ENCODE measurements at places on chromosomes 3 and 15. TPM values are rescaled to one million over a fixed set of nuclear protein-coding genes. Genes with fewer than 3 reads are reported as not detected.
A peak's percentile ranks its signal among the peaks of the same experiment; 100 is the strongest.

DNA sequence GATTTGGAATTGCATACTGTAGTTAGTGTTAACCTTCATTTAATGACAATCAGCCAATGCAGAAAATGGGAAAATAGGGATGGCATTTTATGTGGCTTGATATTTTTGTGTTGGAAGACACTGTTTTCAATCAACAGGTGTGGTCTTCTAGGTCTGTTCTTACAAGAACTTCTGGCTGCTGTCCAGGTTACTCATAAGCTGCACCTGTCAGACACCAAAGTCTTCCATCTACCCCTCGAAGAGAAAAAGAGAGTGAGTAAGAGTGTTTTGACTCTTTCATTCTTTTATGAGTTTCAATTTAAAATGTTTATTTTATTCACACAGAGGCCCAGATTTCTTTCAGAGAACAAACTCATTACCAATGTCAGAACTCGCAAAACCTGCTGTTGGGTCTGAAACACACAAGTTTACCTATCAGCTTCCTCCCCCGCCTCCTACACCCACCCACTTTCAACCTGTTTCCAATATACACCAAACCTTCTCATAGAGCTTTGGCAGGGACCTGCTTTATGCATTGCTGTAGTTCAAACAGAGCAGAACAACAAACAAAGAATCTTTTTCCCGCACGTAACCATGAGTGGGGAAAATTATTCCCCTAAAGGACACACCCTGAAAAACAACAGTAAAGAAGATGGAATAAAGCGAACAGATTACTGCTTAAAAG is 767.7 kb upstream of the ALCAM start:
- DNase-seq, result no peak

GRCh38 chr15:52509500-52510245 is 19.0 kb downstream of the MYO5A start:
- no peak for DNase-seq

DNA sequence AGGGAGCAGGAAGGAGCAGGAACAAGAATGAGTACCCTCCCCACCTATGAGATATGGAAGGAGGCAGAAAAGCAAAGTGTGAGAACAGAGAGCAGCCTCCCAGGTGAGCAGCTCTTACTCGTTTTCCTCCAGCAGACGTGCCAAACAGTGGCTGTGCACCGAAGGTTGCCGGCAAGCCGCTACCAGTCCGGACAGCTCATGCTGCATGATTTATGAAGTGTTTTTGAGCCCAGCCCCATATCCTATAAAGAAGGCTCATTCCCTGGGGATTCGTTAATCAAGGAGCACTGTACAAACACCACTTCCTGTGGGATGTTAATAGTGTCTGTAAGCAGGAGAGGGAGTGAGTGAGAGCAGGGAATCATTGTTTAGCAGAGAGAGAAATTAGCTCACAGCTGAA is 118.3 kb upstream of the FOXB1 start:
- DNase-seq, result peak; percentile 52

DNA sequence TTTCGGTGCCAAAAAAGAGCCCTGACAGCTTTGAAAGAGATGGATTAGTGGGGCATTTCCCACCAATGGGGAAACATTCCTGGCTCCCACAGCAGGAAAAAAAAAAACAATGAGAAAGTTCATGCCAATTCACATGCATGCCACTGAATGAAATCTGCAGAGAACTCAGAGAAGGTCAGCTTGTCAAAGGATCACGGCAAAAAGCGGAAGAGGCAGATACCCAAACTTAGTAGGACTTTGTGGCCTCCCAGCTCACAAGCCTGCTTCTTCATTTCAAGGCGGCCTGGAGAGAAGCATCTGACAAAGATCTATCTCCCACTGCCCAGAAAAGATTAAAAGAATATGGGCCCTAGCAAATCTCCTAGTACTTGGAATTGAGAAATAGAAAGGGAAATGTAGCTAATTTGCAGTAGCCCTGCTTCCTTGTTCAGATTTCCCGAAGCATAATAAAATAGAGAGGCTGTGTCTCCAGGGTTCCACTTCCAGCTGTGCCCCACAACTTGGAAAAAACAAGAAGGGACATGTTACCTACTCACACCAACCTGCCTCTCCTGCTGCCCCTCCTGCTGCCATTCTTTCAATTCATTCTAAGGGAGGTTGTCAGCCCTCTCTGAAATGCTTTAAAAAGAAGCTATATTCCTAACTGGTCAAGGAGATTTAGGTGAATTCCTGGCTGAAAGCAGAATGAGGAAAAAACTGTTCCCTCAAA is 170.4 kb downstream of the FHIT start:
- no peak for DNase-seq

GRCh38 chr3:29972320-29972993 is 633.9 kb upstream of the TGFBR2 start:
- no peak for DNase-seq

DNA sequence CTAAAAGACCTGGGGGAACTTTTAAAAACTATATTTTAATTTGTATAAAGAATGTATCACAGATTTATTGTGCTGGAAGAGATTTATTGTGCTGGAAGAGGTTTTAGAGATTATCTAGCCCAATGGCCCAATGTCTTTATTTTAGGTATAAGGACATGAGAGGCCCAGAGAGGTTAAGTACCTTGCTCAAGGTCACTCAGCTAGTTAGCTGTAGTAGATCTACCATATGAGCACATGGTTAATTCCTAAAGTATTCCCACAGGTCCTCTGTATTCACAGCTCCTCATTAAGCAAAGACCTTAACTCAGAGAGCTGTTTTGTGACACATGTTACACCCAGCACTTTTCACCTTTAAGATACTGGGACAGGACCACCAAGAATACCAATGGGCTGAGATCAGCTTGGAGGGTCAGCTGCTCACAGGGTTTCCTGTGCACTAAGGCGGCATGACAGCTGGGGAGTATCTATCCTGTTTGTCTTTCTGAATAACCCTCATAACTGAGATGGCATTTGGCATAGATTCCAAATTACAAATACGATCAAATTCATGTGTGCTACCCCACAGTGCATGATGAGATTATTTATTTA is 143.1 kb upstream of the TBL1XR1 start:
- DNase-seq, result no peak

DNA sequence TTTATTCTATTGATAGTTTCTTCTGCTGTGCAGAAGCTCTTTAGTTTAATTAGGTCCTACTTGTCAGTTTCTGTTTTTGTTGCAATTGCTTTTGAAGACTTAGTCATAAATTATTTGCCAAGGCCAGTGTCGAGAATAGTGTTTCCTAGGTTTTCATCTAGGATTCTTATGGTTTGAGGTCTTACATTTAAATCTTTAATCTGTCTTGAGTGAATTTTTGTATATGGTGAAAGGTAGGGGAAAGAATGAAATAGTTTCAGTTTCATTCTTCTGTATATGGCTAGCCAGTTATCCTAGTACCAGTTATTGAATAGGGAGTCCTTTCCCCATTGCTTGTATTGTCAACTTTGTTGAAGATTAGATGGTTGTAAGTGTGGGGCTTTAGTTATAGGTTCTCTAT is 10.6 kb upstream of the GCSAM start:
- DNase-seq, result no peak

- DNase-seq, result no peak
Measured at GRCh38 chr3:150110097-150110496, 139.4 kb upstream of the PFN2 start.

DNA sequence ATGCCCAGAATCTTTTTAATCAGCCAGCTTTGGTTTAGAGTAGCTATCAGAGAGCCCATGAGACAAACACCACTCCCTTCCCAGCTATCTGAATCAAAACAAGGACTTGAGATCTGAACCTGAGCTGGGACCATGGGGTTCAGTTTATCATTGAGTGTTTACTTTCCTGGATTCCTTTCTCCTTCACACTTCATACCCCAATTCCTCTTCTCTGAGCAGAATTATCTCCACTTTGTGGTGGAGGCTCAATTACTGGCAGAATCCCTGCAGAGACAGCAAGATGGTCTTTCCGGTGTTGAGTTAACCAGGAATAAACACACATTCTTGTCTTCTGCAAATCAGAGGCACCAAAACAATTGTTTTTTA is 102.4 kb downstream of the RPL22L1 start:
- DNase-seq, result no peak

DNA sequence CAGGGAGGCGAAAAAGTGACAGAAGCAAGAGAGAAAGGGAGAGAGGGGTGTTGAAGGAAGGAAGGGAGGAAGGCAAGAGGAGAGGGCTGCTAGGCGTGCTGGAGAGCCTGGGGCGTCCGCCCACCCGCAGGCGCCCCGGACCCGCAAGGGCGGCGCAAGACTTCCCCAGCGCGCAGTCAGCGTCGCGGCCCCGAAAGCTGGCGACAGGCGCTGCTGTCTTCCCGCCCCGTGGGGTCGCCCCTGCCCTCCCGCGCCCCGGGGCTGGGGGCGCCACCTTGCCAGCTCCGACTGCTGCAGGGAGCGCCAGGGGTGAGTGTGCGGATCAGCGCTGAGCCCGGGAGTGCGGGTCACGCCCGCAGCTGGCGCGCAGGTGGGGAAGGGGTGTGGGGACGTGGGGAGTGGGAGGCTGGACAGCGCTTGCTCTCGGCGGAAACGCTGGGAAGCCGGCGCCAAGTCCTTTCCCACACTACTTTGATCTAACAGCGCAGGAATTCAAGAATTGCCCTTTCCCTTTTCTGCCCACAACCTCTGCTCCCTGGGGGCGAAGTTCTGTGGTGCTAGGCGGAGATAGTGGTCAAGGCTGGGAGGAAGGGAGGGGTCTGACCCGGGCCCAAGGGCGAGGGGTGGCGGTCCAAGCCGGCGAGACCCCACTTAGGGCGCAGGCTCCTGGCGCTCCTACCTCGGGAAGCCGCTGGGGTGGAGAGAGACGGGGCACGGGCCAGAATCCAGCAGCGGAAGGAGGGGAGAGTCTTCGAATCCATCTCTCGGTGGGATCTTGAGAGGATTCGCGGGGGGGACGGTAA is 266.1 kb downstream of the CGGBP1 start:
- peak; percentile 61 for DNase-seq

GRCh38 chr3:31985831-31986230 is 4.3 kb downstream of the ZNF860 start:
- no peak for DNase-seq

DNA sequence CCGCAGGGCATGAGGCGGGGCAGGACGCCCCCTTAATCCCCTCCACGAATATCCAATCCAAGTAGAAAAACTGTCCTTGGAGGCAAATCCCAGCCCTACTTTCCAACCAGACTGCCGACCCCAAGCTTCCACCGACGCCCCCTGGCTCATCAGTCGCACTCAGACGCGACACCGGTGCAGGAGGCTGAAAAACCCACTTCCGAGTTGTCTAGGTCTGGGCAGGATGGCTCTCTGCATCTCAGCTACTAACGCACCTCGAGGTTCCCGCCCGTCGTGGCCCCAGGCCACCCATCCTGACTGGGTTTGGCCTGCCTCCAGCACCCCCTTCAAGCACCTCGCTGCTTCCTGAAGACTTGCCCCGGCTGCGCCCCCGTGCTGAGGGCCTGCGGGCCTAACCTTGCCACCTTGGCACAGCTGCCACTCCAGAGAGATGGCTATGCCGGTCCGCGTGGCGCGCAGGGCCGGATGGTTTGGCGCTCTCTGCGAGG is 15.5 kb downstream of the RGMA start:
- peak; percentile 75 for DNase-seq

DNA sequence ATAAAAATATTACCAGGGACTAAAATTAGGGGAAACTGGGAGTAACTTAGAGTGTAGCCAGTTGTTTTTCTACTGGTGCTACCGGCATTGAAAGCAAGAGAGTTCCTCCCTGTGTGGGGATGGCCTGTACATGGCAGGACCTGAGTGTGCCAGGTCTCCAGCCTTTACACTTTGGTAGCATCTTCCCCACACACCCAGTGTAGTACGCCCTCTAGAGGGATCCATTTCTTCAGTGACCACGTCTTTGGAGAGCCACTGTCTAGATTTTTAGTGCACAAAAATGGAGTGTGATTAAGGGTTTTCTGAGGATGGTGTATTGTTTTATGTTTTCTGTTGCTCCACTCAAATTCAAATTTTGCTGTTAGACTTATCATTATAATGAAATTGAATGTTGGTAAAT is 507.0 kb upstream of the TPRG1 start:
- no peak for DNase-seq

GRCh38 chr3:24451461-24452099 is 43.1 kb downstream of the THRB start:
- DNase-seq, result no peak

GRCh38 chr3:16251316-16252085 is 13.2 kb downstream of the DPH3 start:
- DNase-seq, result no peak

ANKRD34C gene
- total RNA-seq, result not detected

All from kidney (tissue), 22 donors.